ENCODE measurements at places on chromosomes 3 and 15.
A peak's percentile ranks its signal among the peaks of the same experiment; 100 is the strongest.

- DNase-seq, result no peak
Observed at GRCh38 chr3:128270559-128271492, 117.5 kb downstream of the EEFSEC start.

DNA sequence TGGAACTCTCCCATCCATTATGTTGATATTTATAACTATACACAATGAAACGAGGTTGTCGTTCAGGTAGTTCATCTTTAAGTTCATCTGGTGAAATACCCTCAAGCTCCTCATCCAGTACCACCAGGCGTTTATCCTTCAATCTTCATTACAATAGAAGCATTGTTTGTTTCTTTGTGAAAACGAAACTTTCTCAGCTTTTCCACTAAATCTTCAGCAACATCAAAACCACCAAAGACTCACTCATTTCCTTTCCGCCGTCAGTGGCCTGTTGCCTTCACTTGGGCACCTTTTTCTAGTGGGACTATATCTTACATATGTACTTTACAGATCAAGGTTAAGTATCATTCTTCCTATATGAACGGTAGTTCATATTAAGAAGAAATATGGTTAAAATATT, 44.1 kb upstream of the TFG start:
- DNase-seq, result no peak

DNA sequence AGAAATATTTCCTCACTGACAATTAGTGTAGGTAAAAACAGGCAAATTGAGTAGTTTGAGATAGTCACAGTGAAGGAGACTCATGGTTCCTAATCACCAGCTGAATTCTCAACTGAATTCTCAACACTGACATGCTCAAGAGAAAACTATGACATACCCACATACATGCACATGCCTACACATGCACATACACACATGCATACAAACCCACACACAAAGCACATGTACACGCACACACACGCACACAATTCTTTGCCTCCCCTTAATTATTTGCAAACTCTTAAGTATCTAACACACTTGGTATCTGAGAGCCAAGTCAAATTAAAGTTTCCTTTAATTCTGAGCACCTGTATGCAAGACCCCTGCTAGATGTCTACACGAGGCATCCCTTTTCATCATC, 111.8 kb downstream of the GABRB3 start:
- DNase-seq, result no peak

- no peak for DNase-seq
Observed at GRCh38 chr3:175274474-175275218, 415.5 kb downstream of the NAALADL2 start.

DNA sequence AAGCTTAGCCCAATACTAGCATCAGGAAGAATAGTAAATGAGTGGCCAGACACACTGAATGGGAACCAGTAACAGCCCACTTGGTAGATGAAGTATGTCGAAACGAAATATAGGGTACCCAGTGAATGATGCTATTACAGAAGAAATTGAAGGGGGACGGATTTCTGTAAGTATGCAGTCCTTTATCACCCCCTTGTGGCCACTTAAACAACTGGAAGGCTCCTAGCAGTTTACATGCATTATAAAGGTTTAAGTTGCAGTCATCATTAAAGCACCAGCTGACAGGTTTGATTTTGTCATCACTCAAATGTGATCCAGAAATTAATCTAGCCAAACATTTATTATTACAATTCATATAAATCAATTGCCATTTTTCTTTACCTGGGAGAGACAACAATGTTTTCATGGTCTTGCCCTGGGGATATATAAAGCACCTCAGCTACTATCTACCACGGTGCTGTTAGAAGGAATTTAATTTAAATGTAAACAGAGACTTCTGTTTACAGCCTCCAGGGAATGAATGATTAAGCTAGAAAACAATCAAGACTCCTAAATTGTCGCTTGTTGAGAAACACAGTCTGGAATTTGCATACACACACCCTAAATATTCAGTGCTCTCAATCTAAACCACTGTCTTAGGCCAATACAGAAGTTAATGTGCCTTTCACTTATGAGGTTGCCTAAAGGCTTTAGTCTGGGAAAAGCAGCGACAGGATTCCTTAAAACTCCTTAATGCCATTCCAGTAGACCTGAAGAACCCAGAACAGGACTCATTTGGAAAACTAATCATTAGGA, 7.8 kb downstream of the EIF1B start:
- peak; percentile 84 for DNase-seq

Measured in fibroblast of pulmonary artery (primary cell).